GM12878 (cell line): ENCODE measurements at places on chromosomes 5 and 9. TPM values are rescaled to one million over a fixed set of nuclear protein-coding genes. Genes with fewer than 3 reads are reported as not detected.

GRCh38 chr5:77751328-77752023, 24.7 kb downstream of the TBCA start:
- H3K4me1 ChIP-seq, result no peaks in the 10 kb centered on the region
- no peak overlapping the region for H3K4me3 ChIP-seq
- no peaks in the 10 kb centered on the region for H3K36me3 ChIP-seq
- no peaks in the 10 kb centered on the region for H3K27me3 ChIP-seq
- no peak for DNase-seq
- no peak overlapping the region for H3K27ac ChIP-seq

The NIPAL4 gene
- polyA plus RNA-seq, result 12.8 and 12.9 TPM in 2 replicates

DNA sequence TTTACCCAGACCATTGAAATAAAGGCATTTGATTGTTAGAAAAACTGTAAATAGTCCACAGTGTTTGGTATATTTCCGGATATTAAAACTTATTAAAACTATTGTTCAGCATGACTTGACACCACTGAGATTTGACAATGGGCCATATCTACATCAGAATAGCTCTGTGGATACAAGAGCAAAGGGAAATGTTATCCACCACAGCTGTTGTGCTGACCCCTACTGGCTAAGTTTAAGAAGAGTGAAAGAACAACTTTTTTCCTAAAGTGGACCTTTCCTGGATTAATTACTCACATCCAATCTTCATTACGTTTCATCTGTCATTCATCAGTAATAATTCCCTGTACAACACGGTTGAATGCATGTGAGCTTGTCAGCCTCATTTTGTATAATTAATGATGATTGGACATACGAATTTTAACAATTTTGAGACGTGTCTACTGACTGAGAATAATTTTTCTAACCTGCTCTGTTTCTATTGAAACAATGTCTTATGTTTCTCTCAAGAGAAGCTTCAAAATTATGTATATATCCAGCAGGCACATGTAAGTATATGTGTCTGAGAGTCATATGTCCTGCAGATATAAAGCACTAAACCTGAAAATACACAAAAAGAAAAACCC, 1952.6 kb downstream of the MAT2B start:
- no peak overlapping the region for H3K27ac ChIP-seq
- no peak for DNase-seq
- no peak overlapping the region for H3K4me3 ChIP-seq
- no peaks in the 10 kb centered on the region for H3K27me3 ChIP-seq

DNA sequence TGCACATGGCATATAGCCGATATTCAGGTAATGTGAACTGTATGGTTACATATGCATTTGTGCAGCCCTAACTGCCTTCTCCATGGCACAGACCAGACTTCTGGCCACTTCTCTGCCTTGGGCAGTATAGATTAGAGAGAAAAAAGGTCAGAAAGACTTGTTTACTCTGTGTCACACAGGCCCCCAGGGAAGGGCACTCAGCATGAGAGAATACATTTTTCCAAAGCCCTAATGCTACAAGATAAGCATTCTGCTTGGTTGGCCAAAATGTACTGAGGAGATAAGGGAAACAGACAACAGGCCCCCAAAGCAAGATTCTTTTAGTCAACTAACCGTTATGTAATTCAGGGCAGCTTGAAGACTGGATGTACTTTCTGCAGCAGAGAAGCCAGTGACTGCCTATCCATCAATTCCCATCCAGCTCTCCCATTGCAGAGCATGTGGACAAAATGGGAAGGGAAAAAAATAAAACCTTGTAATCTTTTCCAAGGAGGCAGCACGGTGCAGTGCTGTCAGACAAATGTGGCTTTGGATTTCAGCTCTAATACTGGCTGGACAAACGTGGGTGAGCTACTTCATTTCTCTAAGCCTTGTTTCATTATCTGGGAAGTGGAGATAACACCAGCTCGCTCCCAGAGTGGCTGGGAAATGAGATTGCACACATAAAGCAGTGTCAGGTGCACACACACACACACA, 205.9 kb downstream of the NSG2 start:
- DNase-seq, result no peak
- no peak overlapping the region for H3K4me3 ChIP-seq
- H3K27me3 ChIP-seq, result no peaks in the 10 kb centered on the region

- H3K27me3 ChIP-seq, result no peaks in the 10 kb centered on the region
- H3K36me3 ChIP-seq, result no peaks in the 10 kb centered on the region
- no peaks in the 10 kb centered on the region for H3K4me1 ChIP-seq
- H3K4me3 ChIP-seq, result no peak overlapping the region
These were observed 27.9 kb downstream of the TMEM215 start for GRCh38 chr9:32811246-32811645.
